T-helper 1 cell treated with Interleukin-12 subunit alpha and Interleukin-12 subunit beta and Interleukin-4 antibody, amounts not matched to agents 30 ng/mL and 1 ng/mL, for 36 hours (primary cell): ENCODE measurements at places on chromosomes 16 and 17. TPM values are rescaled to one million over a fixed set of nuclear protein-coding genes. Genes with fewer than 3 reads are reported as not detected.

MOSMO gene
- 16.0 and 17.6 TPM in 2 replicates for total RNA-seq

KRTAP16-1 gene
- not detected in 2 replicates for total RNA-seq

SNAI3 gene
- 11.7 and 12.1 TPM in 2 replicates for total RNA-seq

HOXB4 gene
- total RNA-seq = 9.0 and 10.0 TPM in 2 replicates

TLCD2 gene
- 0.17 and 0.20 TPM in 2 replicates for total RNA-seq
